Suprapubic skin (tissue), 4 donors: ENCODE measurements at places on chromosomes 5 and 9. TPM values are rescaled to one million over a fixed set of nuclear protein-coding genes. Genes with fewer than 3 reads are reported as not detected.

GRCh38 chr9:99823681-99824377 is 2.1 kb downstream of the NR4A3 start:
- H3K27ac ChIP-seq: no peak overlapping the region
- peak overlapping the region; percentile 87 for H3K4me3 ChIP-seq
- DNase-seq: peak; percentile 71
- no peaks in the 10 kb centered on the region for H3K36me3 ChIP-seq

The SLC34A1 gene
- not detected for total RNA-seq

GRCh38 chr9:128205296-128205944 is 2.2 kb downstream of the DNM1 start:
- H3K36me3 ChIP-seq: no peaks in the 10 kb centered on the region
- peaks cover 46% of the 10 kb centered on the region for H3K4me1 ChIP-seq
- peaks cover 8% of the 10 kb centered on the region for H3K27me3 ChIP-seq
- no peak overlapping the region for H3K27ac ChIP-seq

DNA sequence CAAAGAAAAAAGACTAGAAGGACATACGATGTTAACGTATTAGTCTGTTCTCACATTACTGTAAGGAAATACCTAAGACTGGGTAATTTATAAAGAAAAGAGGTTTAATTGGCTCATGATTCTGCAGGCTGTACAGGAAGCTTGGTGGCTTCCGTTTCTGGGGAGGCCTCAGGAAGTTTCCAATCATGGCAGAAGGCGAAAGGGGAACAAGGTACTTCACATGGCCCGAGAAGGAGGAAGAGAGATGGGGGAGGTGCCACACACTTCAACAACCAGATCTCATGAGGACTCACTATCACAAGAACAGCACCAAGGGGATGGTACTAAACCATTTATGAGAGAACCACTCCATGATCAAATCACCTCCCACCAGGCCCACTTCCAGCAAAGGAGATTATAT is 110.1 kb downstream of the CARTPT start:
- H3K36me3 ChIP-seq: no peaks in the 10 kb centered on the region
- peaks cover 14% of the 10 kb centered on the region for H3K4me1 ChIP-seq
- H3K27ac ChIP-seq: no peak overlapping the region
- no peak overlapping the region for H3K4me3 ChIP-seq
- no peak for DNase-seq
- no peaks in the 10 kb centered on the region for H3K27me3 ChIP-seq

DNA sequence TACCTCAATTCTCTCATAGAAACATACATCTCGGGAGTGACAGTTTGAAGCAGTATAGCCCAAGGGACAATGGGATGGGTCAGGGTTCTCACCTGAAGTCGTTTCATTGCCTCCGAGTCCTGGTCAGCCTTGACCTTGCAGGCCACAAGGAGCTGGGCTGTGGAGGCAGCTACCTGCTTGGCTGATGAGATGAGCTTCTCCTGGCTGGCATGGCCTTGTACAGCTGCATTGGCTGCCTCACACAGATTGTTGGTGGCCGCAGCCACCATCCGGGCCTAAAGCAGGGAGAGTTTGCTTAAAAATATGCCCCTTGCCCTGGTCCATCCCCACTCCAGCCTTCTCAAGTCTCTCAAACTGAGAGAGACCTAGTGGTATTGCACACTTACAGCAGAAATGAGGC is 8.5 kb upstream of the TPM2 start:
- peaks cover 69% of the 10 kb centered on the region for H3K36me3 ChIP-seq
- no peak for DNase-seq
- no peaks in the 10 kb centered on the region for H3K27me3 ChIP-seq
- no peak overlapping the region for H3K27ac ChIP-seq
- H3K4me1 ChIP-seq: peaks cover 20% of the 10 kb centered on the region

The CTXN3 gene
- not detected for total RNA-seq
